ENCODE measurements at places on chromosomes 13 and 19.
A peak's percentile ranks its signal among the peaks of the same experiment; 100 is the strongest.

DNA sequence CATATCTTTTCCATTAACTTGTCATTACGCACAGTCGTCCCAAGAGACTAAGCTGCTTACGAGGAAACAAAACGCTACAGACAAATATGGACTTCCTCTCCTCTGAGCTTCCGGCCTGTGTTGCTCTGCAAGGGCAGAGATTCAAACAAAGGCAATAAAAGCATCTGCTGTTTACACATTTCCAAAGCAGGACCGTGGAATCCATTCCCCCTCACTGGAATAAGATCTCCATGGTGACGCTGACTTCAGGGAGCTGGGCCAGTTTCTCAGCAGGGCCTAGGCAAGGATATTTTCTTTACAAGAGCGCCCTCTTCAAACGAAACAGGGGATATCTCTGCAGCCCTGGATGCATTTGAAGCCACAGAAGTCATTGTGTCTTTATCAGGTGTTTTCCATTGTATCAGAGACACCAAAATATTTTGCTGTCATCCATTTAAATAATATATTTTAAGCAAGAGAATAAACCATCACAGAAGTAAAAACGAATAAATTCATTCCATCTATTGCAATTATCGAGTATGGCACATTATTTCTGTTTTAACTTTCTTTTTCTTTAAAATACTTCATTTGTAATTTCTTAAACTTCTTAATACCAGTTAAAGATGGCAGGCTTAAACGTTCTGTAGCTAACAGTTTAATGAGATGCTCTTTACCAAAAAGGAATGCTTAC is 177.5 kb downstream of the DCLK1 start:
- DNase-seq: peak; percentile 86

DNA sequence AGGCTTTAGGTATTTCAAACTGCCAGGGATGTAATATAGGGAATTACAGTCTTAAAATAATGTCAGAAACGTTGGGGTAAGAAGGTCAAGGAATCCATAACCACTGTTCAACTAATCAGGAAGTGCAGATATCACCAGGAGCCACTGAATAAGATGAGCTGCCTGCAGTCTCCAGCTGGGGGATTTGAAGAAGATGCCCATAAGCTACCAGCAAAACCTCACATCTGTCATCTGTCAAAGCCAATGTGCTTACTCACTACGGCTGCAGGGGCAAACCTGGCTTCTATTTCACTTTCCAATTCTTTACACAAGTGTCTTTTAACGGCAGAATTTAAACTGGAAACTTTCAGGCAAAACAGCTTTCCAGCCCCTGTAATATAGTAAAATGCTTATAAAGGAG is 1410.1 kb upstream of the ATXN8OS start:
- DNase-seq: no peak

DNA sequence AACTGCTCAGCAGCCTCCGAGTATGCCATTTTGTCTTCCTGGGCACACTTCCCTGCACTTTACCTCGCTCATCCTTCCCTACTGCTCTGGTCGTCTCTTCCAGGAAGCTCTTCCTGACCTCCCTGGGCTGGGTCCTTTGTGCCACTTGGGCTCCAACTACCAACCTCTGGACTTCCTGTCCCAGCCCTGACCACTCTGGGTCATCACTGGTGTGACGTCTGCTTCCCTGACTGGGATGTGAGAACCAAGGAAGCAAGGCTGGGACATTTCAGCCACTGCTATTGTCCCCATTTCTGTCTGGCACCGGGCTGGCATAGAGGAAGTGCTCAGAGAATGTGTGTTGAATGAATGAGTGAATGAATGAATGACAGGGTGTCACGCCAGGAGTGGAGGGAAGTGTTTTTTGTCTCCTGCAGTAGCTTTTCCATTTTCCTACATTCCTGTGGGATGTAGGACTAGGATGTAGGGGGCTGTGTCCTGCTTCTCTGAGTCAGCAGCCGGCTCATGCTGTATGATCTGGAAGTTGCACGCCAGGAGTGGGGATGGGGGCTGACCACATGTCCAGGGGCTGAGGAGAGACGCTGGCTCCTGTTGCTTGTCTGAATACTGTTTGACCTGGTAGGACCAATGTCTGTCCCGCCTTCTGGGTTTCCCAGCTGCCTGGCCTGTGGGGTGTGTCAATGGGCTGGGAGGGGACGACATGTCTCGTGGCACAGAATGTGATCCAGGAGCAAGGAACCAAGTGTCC is 14.7 kb downstream of the NOVA2 start:
- DNase-seq: no peak

DNA sequence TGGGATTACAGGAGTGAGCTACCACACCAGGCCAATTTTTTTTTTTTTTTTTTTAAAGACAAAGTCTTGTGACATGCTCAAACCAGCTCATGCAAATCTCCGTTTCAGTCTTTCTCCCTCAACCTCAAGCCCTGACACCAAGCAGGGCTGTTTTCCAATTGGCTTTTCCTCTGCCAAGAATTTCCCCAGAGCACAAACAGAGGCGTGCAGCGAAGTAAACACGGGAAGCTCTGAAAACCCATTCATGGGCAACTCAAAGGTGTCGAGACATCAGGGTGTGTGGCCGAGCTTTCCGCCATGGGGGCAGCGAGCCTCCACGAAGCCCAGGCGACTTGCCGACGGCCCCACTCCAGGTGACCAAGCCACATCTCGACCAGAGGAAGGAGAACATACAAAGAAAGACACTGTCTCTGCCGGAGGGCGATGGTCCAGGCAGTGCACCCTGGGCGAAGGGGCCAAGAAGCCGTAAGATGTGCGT is 70.0 kb downstream of the INSR start:
- peak; percentile 79 for DNase-seq

DNA sequence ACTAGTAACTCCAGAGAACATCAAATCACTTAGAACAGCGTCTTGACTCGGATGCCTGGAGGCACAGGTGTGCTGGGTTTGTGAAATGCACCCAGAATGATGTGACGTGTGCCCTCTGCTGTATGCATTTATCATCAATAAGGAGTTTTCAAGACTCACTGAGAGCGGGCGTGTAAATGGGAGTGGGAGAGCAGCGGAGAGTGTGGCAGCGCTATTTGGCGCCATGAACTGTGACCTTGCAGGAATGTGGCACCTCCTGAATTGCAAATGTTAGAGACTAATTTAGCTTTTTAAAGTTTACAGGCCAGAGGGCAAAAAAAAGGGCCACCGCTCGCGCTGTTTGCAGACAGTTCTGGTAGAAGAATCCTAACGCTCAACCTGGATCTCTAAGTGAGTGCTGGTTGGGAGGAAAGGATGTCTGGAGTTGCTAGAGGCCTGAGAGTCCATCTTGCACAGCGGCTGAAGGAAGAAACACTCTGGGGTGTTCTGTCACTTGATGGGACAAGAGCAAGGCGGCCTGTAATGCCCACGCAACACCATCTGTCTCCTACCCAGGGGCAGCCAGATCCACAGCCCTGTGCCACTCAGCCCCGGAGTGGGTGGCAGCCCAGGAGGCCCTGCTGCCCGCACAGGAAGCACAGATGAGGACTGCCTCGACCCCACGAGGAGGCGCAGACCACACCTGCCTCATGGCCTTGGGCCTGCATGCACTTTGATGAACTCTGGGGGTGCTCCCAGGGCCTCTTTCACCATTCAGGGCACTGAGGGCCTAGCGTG is 19.7 kb downstream of the RANBP3 start:
- DNase-seq: no peak

DNA sequence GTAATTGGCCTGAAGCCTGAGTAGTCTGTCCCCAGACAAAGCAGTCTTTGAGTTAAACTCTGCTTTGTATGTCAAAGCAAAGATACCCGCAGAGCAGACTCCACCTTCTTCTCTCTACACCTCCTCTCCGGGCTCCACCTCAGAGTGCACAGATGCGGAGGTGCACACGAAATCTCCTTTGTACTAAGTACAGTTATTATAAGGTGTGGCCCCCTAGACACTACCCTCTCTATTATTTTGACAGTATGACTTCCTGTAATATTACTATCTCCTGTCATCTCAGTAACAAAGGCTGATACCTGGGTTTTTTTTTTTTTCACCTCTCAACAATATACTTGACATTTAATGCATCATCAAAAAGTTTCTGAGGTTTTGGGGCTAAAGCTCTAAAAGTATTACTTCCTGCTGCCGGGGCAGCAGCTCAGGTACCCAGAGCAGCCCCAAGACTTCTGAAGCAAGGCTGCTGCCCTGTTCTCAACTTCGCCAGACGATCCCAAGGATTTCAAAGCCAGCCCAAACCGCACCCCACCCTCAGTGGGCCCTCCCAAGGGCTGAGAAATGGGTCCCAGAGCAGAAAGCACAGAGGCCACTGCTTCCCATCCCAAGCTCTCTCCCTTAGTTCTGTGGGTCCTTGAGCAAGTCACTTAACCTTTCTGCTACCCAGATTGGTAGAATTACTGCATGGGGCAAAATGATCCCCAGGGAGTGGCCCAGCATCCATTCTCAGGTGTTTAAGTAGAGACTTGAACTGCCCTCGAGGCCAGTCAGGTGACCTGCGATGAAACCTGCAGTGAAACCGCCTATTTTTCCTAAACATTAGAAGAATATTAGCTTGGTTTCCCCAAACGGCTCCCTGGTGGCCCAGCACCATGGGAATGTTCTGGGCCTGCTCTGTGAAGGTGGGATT is 180.6 kb downstream of the FOXO1 start:
- DNase-seq: no peak

GRCh38 chr19:12840091-12841079 is 2.1 kb downstream of the MAST1 start:
- no peak for DNase-seq

DNA sequence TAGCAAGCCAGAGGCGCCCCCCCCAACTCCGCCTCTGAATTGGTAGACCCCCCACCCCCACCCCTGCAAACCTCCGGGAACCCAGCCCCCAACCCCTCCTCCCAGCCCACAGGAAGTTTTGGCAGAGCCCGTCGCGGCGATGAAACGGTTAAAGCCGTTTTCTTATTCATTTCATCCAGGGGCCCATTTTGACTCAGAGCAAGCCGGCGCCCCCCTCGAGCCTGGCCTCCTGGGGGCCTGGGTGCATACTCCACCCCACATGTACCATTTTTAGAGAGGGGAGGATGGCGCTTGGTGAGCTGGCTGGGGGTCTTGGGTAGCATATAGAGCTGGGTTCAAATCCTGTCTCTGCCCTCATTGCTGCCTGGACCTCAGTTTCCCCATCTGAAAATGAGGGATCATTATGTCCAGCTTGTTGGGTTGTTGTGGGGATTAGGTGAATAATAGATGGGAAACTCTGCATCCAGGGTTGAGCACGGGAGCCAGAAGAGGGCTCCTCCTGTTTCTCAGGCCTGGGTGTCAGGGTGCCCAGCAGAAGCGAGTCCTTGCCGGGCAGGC is 7.9 kb upstream of the JUNB start:
- no peak for DNase-seq

DNA sequence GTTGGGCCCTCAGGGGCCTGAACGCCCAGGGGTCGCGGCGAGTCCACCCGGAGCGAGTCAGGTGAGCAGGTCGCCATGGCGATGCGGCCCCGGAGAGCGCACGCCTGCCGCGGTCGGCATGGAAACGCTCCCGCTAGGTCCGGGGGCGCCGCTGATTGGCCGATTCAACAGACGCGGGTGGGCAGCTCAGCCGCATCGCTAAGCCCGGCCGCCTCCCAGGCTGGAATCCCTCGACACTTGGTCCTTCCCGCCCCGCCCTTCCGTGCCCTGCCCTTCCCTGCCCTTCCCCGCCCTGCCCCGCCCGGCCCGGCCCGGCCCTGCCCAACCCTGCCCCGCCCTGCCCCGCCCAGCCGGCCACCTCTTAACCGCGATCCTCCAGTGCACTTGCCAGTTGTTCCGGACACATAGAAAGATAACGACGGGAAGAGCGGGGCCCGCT is at the start of gene CCNA1:
CCNA1 (plus strand) TSS at position 390 of the 439 bp plus-strand sequence. CDS start 562 bp downstream, outside the sequence.
- no peak for DNase-seq

- no peak for DNase-seq
These were observed 53.3 kb downstream of the SOX21 start for GRCh38 chr13:94658926-94659597.

- no peak for DNase-seq
These were observed 50.5 kb upstream of the ZNF507 start for GRCh38 chr19:32294871-32295438.

DNA sequence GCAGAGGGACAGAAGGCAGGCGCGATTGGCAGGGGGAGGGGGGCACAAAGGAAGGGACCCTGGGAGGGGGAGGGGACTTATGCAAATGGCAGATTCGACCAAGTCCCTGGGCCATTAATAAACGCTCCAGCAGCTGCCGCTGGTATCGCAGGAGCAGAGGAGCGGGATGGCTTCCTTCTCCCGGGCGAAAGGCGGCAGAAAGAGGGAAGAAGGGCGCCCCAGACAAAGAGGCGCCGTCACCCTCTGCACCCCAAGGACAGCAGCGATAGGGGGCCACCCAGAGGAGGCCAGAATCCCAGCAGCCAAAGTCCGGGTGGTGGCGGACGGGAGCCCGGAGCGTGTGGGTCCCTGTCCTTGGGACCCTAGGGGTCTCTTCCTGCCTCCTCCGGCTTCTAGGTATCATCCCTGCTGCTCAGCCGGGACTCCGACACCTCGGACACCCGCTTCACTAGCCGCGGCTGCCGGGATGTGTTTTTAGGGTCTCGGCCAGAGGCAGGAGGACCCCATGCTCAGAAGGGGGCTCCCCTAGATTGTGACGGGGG is 1.9 kb downstream of the PTPRS start:
- DNase-seq: no peak

DNA sequence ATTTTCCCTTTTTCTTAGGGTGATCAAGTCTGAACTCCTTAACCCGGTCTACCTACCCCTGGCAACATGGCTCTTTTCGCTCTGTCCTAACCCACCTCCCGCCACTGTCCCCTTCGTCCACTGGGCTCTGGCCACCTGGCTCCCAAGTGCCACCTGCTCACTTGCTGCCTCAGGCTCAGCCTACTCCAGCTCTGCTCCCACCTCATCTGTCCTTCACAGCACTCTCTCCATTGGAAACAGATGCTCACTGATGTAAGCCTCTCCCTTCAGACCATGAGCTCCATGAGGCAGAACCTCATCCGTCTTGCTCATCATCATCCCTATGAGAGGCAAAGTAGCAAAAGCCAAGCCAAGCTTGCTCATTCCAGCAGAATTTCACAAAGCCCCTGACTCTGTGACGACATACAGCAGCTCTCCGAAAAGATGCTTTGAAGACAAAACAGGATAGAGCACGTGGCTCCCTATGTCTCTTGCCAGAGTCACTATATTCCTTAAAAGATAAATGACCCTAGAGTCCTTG is 35.3 kb upstream of the AMER2 start:
- no peak for DNase-seq

GRCh38 chr13:39052944-39053343 is 14.7 kb downstream of the NHLRC3 start:
- no peak for DNase-seq

GRCh38 chr19:13782537-13782936 is 8.3 kb downstream of the C19orf53 start:
- DNase-seq: no peak

GRCh38 chr13:109199280-109199679 is 569.9 kb downstream of the MYO16 start:
- DNase-seq: no peak

DNA sequence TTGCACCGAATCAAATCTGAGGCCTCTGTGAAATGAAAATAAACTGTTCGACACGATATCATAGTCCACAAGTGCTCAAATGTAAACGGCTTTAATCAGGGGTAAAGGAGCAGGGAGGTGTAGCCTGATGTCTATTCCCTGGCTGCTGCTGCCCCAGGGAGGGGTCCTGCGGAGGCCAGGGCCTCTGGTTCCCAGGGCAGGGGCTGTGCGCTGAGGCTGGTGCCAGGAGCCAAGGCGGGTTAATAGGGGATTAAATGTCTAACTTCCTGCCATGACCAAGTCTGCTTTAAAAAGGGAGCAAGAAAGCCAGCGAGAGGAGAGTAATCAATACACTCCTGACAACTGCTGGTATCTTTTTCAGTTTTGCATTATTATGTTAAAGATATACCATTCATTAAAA is 59.4 kb downstream of the ZNF536 start:
- DNase-seq: no peak

Measured in tibial nerve (tissue), 4 donors.